ENCODE measurements at places on chromosomes 12 and 14. TPM values are rescaled to one million over a fixed set of nuclear protein-coding genes. Genes with fewer than 3 reads are reported as not detected.

GRCh38 chr12:53120685-53121525 is 17.6 kb downstream of the SOAT2 start:
- DNase-seq = no peak

DNA sequence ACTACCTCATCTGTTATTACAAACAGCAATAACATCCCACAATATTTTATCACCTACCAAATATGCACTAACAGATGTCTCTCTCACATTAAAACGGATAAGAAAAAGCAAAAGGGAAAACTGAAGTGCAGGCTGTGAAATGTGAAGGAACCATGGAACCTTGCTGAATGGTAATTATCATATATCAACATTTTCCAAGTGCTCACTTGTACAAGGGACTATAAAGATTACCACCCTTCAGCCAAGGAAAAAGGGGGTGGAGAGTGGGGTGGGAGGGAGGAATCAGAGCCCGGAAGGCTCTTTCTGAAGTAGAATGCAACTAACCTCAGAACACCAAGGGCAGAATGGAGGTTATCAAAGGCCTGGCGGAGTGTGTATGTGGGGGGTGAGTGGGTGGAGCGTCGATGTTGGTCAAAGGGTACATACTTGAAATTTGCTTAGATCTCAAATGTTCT is 1.2 kb downstream of the SNX6 start:
- peak; percentile 79 for DNase-seq

- DNase-seq = no peak
These were observed 6.5 kb upstream of the PRPH start for GRCh38 chr12:49288412-49288853.

DNA sequence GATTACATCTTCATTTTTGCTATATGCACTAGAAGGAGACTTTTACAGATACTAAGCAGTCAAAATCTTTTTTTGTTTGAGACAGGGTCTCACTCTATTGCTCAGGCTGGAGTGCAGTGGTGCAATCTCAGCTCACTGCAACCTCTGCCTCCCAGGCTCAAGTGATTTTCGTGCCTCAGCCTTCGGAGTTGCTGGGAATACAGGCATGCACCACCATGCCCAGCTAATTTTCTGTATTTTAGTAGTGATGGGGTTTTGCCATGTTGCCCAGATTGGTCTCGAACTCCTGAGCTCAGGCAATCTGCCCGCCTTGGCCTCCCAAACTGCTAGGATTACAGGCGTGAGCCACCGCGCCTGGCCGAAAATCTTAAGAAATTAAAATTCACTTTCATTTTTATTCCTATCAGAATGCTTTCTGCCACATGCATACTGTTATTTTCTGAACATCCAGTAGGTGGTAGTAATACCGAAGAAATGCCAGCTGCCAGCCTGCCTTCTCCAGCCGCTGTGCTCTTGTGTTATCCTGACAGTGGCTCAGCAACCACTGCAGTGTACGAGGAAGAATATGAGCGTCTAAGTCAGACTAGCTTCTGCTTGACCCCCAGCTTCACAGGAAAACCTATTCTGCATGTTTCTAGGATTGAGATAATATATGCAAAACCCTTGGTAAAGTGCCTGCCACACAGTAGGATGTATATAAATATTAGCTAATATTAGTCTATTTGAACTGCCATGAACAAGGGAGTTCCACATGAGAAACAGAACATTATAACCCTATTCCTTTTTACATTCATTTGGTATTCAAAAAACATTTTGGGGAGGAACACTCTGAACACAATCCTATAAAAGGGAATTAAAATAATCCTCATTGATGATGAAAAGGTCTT is 54.2 kb downstream of the RPAP3 start:
- DNase-seq = peak; percentile 88

- no peak for DNase-seq
These were observed 16.3 kb upstream of the NFYB start for GRCh38 chr12:104154286-104154685.

GRCh38 chr12:225012-225411 is 11.1 kb upstream of the SLC6A12 start:
- DNase-seq = peak; percentile 42

Gene TAS2R43
- total RNA-seq = 1.0 TPM

- DNase-seq = no peak
These were observed 166.9 kb upstream of the DIO2 start for GRCh38 chr14:80378084-80378690.

Gene ARHGAP9
- total RNA-seq = 2.3 TPM

Gene MEG3
- total RNA-seq = 18.2 TPM

DNA sequence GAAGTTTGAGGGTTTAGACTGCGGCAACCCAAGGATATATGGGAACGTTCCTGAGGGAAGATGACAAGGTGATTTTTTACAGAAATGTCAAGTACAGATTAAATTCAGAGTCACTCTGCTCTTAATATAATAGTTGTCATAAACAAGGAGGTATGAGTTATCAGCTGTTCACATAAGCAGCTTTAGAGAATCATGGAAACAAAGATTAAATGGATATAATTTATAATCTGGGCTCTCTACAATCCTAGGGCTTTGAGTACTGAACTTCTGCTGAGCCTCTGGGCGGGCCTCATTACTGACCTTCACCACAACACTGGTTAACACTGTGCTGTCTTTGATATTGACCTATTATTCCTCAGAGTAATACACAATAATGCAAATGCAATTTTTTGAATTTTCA is 577.8 kb downstream of the RPS29 start:
- no peak for DNase-seq

DNA sequence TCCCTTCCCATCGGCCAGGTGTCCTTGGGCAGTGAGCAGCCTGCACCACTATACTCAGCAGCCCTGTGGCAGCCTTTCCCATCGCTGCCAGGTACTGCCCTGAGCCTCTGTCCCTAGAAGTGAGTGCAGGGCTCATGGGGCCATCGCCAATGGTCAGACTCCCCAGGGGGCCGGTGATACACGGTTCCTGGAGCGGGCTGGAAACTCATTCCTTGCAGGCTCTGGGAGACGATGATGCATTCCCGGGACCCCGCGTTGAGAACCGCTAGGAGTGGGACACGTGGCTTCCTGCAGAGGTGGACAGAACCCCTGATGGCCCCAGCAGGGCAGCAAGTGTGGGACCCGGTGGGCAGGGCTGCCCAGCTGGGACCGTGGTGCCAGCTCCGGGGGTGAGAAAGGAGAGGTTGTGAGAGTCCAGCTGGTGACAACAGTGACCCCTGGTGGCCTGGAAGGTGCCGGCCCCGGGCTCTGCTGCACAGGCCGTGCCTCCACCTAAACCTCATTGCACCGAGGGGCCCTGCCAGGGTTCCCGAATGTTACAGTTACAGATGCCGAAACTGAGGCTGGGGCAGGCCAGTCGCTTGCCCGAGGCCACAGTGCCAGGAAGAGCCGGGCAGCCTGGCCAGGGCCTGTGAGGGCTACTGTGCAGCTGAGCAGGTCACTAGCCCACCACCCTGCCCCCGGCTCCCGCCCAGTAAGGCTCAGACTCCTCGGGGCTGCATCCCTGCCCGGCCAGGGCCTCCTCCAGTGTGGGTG is 33.8 kb downstream of the FBRSL1 start:
- DNase-seq = peak; percentile 92

GRCh38 chr12:76927170-76927784 is 48.5 kb upstream of the CSRP2 start:
- no peak for DNase-seq

- no peak for DNase-seq
These were observed 49.0 kb downstream of the ZC3H14 start for GRCh38 chr14:88611878-88612277.

GRCh38 chr12:6998715-6999451 is 19.4 kb downstream of the LPCAT3 start:
- no peak for DNase-seq

GRCh38 chr12:114626-115211 is 48.2 kb downstream of the IQSEC3 start:
- no peak for DNase-seq

GRCh38 chr12:13686260-13686659 is 295.1 kb downstream of the GRIN2B start:
- no peak for DNase-seq

DNA sequence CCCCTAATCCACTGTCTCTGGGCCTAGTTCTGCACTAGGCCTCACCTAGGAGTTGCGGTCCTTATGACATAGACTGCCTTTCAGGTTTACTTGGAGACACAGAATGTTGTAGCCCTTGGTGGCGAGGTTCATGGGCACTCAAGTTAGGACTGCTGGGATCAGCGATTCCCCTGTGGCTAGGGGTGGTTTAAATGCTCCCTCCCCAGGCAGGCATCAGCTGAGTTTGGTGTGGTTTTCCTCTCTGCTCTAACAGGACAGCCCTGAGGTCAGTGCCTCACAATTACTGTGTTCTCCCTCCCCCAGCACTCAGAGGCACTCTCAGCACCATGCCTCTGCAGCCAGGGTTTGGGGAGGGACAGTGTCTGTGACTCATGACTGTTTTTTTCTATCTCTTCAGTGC is 22.2 kb upstream of the RDH16 start:
- DNase-seq = no peak

DNA sequence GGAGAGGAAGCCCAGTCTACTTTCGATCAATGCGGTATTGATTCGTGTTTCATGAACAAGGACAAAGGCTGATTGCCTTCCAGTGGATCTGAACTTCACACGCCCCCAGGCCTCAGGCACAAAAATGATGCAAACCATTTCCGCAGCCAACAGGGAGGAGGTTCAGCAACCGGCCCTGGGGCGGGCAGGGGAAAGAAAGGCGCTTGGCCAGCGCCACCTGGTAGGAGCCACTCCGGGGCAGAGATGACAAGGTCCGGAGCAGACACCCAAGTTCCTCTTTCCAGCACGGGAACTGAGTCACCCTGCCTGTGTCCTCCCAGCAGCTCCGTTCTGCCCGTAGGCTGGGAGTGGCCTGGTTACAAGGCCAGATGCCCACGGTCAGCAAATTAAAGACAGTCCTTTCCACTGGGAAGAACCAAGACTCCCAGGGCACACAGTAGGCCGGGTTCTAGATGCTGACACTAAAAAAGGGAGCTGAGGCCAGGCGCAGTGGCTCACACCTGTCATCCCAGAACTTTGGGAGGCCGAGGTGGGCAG is 136.3 kb downstream of the SCARB1 start:
- DNase-seq = peak; percentile 96

DNA sequence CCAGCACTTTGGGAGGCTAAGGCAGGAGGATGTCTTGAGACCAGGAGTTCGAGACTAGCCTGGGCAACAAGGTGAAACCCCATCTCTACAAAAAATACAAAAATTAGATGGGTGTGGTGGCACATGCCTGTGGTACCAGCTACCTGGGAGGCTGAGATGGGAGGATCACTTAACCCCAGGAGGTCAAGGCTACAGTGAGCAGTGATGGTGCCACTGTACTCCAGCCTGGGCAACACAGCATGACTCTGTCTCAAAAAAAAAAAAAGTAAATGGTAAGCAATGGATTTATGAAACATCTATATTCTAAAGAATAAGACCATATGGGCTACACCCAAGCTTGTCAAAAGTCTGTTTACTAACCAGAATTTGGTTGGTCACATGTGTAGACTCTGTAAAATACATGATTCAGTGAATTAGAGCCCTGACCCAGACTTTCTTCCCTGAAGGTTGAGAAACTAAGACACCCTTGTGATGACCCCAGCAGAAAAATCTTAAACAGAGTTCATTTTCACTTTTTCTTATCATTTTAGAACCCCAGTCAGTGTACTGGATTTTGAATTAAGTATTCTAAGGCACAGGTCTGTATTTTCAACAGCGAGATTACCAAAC is 12.1 kb downstream of the FGD6 start:
- DNase-seq = no peak

DNA sequence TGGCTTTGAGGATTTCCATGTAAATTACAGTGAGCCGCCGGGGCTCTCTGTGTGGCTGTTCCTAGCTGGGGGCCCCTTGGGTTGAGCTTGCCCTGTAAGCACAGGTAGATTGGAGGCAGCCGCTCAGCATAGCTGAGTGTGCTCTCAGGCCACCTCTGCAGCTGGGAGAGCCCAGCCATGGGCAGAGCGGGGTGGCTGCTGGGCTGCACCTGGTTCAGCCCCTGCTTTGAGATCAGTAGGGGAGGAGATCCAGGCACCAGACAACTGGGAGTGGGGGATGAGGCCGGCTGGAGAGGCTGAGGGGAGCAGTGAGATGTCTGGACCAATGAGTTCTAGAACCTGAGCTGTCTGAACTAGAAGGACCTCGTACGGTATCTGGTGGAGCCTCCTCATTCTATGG is 44.8 kb downstream of the CACNA1C start:
- DNase-seq = no peak

DNA sequence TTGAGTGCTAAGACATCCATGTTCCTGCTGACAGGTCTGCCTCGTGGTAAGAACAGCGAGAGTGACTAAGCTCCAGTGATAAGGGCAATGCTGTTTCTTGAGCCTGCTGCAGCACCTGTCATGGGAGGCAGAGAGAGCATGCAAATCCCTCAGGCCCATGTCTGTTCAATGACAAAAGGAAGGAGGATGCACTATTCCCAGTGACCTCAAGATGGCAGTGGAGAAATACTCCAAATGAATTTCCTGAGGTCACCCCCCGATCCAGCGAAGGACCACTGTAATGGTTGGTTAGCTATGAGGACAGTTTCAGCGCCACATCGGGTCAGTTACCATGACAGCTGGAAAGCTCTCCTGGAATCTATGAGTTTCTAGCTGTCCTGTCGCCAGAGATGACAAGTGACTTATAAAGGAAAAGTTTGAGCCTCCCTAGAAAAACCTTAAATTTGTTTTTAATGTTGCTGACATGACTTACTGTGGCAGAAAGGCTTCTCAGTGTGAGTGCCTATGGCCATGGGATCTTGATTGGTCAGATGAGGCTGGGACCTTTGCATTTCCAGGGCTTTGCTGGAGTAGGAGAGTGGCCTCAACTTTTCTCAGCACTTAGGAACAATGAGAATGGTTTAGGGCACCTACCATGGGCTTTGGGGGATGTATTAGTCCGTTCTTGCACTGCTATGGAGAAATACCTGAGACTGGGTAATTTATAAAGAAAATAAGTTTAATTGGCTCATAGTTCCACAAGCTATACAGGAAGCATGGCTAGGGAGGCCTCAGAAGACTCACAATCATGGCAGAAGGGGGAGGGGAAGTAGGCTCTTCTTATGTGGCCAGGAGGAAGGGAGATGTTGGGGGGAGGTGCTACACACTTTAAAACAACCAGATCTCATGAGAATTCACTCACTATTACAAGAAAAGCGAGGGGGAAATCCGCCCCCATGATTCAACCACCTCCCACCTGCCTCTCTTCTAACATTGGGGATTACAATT is 88.0 kb upstream of the TMEM260 start:
- no peak for DNase-seq

- no peak for DNase-seq
These were observed 47.8 kb downstream of the PEBP1 start for GRCh38 chr12:118183711-118184110.

DNA sequence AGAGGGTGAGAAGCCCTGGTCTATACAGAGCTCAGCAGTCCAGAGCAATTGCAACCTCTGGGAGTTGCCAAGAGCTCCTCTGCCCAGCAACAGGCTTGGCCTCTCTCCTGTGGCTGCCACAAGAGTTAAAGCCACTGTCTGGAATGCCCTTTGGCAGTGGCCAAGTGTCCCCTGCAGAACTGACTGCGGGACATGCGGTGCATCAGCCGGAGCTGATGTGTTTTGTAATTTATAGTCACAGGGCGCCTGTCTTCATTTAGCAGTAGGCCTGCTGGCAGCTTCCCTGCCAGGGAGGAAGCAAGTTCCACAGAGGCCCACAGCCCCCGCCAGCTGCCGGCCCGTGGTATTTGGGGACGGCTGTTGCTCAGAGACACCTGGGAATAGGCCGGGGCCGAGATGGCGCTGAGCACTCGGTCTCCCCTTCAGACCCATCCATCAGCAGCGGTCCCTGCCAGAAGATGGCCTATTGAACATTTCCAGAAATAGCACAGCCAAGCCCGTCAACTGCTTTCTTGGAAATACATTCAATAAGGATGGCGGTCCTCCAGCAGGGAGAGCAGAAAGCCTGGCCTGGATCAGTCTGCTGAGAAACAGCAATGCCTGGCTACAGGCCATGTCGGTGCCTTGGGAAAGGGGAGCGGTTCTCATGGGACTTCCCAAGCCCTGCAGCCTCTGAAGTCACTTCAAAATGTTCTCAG is 217.4 kb downstream of the CRADD start:
- peak; percentile 68 for DNase-seq

Gene AHNAK2
- 775 TPM for total RNA-seq
